GM13977 (cell line): ENCODE measurements at places on chromosomes 3 and 15.

- DNase-seq = no peak
Observed at GRCh38 chr3:46471371-46471914, 6.7 kb upstream of the LTF start.

GRCh38 chr3:180048103-180048502 lies 11.4 kb upstream of the PEX5L start:
- no peak for DNase-seq

DNA sequence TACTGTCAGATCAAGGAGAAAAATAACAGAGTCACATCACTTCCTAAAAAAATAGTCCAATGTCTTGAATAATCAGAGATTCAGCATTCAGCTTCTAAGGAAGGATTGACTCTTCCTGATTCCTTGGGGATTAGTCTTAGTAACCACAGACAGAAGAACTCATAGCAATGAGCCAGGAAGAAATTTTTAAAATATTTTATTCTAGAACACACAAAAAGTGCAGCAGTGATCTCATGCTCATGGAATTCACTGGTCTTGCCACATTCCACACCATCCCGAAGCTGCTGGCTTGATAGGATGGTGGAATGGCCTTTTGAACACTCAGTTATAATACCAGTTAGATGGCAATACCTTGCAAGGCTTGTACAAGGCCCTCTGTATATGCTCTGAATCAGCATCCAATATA lies 43.0 kb upstream of the ABI3BP start:
- no peak for DNase-seq

DNA sequence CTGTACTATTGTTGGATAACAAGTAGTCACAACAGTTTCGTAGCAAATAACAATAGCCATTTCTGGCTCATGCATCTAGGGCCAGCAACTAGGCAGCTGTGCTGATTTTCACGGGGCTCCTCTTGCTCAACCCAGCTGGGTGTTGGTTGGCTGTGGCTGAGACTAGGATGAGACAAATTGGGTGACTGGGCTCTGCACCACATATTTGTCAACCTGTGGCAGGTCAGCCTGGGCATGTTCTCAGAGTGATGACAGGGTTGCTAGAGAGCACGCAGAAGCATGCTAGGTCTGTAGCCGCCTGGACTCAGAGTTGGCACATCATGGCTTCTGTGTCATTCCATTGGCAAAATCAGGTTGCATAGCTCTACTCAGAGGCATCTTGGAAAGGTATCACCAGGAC lies 175.9 kb downstream of the OTOL1 start:
- DNase-seq = no peak

GRCh38 chr3:41320953-41321641 lies 121.8 kb downstream of the CTNNB1 start:
- DNase-seq = no peak

GRCh38 chr15:69862540-69862939 lies 235.2 kb downstream of the TLE3 start:
- DNase-seq = no peak

DNA sequence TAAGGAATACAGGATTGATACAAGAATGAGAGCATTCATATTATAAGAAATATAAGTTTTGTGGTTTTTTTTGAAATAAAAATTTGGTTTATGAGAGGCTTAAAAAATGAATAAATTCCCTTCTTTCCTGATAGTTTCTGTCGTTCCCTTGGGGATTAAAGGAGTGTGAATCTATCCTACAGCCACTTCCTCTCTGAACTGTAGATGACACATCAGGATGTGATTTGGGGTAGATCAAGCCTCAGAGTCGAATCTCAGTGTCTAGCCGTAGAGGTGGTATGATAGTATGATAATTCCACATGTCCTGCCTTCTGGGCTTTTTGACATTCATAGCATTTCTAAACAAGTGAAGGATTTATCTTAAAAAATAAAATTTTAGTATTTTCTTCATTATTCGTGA lies 343.1 kb downstream of the LPP start:
- no peak for DNase-seq

GRCh38 chr3:138394686-138395085 lies 39.7 kb upstream of the ESYT3 start:
- DNase-seq = no peak

DNA sequence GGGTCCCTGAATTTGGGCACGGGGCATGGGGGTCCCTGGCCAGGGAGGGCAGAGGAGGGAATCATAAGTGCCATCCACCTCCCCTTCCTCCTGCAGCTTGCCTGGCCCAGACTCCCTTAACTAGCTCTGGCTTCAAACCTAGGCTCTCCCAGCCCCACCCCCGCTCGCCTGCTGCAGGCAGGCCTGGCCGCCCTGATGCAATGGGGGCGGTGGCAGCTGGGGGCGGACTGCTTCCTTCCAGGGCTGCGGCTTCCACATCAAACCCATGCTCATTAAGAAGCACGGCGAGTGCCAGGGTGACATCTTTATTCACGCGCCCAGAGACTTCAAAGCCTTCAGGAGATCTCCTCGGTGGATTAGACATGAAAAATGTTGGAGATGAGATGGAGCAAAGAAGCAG lies 123.1 kb downstream of the TPRA1 start:
- DNase-seq = no peak

GRCh38 chr3:63523100-63523499 lies 129.4 kb upstream of the SNTN start:
- no peak for DNase-seq
